Tongue (tissue), 3 donors: ENCODE measurements at places on chromosomes 2 and 18. TPM values are rescaled to one million over a fixed set of nuclear protein-coding genes. Genes with fewer than 3 reads are reported as not detected.

DCDC2C gene
- not detected for total RNA-seq

APOB gene
- total RNA-seq: under 0.01 TPM

WNT6 gene
- 1.9 TPM for total RNA-seq

MEP1B gene
- 0.10 TPM for total RNA-seq

SERPINE2 gene
- 44.6 TPM for total RNA-seq

RAX gene
- total RNA-seq: not detected

KYNU gene
- 0.62 TPM for total RNA-seq

UGT1A3 gene
- total RNA-seq: 0.51 TPM

MYO7B gene
- total RNA-seq: 1.5 TPM

NR4A2 gene
- 4.3 TPM for total RNA-seq

SLC4A3 gene
- 1.5 TPM for total RNA-seq

GALNT5 gene
- total RNA-seq: 19.2 TPM

KCTD18 gene
- 21.4 TPM for total RNA-seq
